Putamen (tissue), 1 donor: ENCODE measurements at places on chromosomes 7 and 10.

- no peak for DNase-seq
Observed at GRCh38 chr10:90205340-90205739, 503.9 kb downstream of the KIF20B start.

GRCh38 chr7:93015779-93016481, 101.8 kb downstream of the SAMD9 start:
- no peak for DNase-seq

DNA sequence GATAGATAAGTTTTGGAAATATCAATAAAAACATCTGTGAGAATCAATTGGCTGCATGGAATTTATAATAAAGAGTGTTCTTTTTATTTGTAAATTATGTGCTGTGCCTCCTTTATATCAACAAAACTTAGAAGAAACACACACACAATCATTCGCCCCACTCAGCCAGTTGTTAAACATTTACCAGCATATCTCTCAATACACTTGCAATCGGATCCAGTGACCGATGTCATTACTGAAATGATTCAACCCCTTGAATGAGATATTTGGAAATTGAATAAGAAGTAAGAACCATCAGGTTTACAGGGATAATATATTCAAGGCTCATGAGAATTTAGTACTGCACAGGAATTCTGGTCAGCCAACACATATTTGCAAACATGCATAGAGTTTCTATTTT, 35.6 kb downstream of the TAF3 start:
- no peak for DNase-seq

DNA sequence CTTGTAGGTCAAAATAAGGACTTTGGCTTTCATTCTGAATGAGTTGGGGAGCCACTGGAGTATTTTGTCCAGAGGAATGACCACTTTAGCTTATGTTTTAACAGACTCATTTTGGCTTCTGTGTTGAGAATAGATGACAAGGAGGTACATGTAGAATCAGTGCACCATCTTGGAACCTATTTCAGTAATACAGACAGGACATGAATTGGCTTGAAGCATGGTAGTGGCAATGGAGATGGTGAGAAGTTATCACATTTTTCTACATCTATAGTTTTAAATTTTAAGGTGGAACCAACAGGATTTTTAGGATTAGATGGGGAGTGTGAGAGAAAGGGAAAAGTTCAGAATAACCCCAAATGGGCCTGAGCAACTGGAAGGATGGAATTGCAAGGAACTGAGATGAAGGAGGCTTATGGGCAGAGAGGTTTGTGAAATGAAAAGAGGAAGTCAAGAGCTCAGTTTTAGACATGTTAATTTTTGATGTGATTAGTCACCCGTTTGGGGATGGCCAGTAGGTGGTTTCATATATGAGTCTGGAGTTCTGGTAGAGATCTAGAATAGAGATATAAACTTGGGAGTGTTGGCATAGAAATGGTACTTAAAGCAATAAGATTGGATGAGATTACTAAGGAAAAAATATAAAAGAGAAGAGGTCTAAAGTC, 89.2 kb upstream of the JAZF1 start:
- no peak for DNase-seq

GRCh38 chr7:87833130-87833529, 43.0 kb downstream of the SLC25A40 start:
- DNase-seq: no peak

GRCh38 chr10:129035052-129035827, 431.8 kb upstream of the MGMT start:
- DNase-seq: no peak

DNA sequence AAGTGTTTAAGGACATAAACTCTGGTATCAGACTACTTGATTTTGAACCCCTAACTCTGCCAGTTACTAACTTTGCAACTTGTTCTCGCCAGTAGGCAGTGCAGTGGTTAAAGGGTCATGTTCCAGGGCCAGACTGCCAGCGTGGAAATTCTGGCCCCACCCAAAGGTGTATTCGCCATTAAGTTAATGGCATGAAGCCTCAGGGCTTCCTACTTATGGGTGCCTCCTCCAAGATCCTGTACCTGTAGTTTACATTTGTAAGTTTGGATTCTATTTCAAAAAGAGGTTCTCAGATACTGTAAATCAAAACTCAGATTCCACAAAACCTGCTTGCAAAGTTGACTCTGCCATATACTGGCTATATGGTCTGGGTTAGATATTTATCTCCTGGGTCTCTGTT, 2.8 kb upstream of the PIP start:
- DNase-seq: no peak

GRCh38 chr7:111911166-111911961, 294.8 kb downstream of the DOCK4 start:
- DNase-seq: no peak

GRCh38 chr7:10075866-10076265, 897.8 kb upstream of the PHF14 start:
- peak; percentile 43 for DNase-seq

- DNase-seq: no peak
Observed at GRCh38 chr10:90860790-90861189, 3.0 kb upstream of the HTR7 start.

GRCh38 chr7:135386181-135386580, 123.7 kb downstream of the CNOT4 start:
- DNase-seq: no peak

DNA sequence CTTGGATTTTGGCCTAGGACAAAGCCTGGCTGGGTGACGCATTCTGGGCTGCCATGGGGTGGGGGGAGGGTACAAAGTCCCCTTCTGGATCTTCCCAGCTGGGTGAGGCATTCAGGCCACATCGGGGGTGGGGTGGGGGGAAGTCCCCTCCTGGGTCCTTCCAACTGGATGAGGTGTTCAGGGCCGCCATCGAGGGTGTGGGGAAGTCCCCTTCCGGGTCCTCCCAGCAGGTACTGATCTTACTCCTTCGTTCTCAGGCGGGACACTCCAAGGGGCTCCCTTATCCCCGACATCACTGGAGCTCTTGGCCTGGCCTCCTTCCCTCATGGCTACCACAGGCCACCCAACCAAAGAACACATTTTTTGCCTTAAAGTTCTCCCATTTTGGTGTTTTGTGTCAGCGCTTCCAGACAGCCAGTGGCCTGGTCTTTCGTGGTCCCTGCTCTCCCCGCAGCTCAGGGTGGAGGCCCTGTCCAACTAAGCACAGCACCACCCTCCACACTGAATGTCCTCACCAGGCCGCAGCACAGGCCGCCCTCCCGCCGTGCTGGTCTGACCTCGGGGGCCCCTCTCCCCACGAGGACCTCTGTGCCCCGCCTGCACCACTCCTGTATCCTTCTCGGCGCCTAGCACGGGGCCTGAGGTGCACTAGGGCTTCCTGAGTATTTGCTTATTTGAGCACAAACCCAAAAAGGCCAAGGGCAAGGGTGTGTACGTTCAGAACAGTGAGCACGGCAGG, 38.5 kb downstream of the EN2 start:
- no peak for DNase-seq

DNA sequence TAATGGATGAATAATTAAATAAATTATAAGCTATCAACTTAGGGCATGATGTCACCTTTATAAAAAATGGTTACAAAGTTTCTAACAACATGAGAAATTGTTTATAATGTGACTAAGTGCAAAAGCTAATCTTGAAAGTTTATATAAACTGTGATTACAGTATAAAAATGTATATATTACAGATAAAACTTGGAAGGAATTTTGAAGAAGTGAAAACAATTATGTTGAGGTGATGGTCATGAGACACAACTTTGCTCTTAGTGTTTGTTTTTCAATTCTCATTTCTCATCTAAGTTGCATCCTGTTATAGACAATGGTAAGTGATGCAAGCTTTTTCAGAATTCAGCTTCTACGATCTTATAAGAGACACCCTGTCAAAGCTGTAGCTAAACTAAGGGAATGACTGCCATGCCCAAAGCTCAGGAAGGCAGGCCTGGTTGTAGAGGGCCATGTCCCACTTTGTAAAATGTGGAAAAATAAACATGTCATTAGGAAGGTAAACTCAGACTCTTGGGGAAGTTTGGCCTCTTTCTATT, 23.9 kb downstream of the MACC1 start:
- DNase-seq: no peak

DNA sequence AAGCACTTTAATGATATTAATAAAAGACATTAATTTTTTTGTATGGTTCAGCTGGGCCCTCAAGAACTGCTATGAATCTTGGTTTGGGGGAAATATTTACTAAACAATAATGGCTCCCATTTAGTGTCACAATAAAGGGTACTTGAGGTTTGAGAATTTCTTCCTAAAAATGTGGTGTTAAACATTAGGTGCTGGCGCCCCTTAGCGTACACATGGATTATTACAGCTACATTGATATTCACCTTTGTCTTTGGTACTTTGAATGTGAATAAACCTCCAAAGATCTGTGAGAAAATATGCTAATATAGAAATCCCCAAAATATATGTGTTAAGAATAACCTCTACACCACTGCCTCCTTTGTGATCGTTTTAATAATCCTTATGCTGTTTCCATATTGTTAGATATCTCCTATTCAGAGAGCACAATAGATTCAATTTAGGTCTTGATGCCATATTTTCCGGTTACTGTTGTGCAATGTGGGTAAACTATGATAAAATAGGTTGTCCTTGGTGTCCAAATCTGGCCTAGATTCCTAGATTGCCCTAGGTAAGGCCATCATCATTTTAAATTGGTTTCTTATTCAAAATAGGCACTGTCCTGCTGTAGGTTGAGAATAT, 161.8 kb upstream of the CACNA2D1 start:
- peak; percentile 36 for DNase-seq

DNA sequence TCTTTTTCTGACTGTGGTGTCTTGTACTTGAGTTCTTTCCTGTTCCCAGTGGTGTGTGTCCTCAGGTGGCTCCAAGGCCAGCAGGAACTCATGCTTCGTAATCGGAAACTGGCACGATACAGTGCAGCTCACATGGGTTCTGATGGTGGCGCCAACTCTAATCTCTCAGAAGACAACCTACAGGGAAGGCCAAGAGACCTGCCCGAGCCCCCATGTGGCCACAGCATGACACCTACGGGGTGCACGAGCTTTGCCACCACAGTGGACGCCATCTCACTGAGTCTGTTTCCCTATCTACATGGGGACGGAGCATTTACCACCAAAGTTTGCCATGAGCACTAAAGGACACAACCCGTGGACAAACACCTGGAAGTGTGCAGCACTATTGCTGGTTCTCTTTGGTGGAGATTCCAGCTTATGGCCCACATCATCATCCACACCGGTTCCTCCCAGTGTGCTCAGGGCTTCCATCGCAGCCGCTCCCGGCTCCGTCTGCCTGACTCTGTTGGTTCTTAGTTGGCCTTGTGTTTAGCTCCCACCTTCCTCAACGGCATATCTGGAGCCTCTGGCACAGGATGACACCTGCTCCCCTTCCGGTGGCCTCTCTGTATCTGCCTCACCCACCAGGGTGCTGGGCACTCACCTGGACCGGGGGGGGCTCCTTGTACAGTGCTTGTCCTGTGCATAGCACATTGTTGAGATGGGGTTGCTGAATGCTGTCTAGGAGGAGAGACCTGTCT, 586.6 kb upstream of the MKI67 start:
- DNase-seq: no peak

DNA sequence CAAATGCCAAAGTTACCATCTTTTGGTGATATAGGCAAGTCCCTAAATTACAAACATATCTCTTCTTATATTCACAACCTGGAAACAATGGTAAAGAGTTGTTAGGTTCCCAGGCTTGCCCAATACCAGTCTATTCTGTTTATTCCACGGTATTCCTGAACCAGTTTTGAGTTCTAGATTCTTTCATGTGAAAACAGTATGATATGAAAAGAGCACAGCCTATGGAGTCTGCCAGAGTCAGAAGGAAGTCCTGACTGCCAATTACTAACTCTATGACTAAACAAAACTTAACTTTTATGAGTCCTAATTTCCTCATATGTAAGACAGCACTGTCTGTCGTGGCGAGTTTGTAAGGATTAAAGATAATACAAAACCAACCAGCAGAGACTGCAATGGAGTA, 5.6 kb downstream of the ABI1 start:
- DNase-seq: no peak

GRCh38 chr10:28986117-28986792, 302.6 kb upstream of the LYZL1 start:
- DNase-seq: no peak

GRCh38 chr7:124457841-124458240, 307.8 kb downstream of the GPR37 start:
- no peak for DNase-seq

GRCh38 chr7:116665332-116665996, 6.5 kb upstream of the MET start:
- no peak for DNase-seq

GRCh38 chr10:33818343-33818742, 483.9 kb upstream of the NRP1 start:
- no peak for DNase-seq

- no peak for DNase-seq
Observed at GRCh38 chr10:14060320-14061070, 270.2 kb downstream of the FRMD4A start.

GRCh38 chr7:90312745-90313144, 8.4 kb downstream of the FAM237B start:
- DNase-seq: no peak

GRCh38 chr10:29914986-29915785, 144.2 kb downstream of the JCAD start:
- no peak for DNase-seq

- DNase-seq: no peak
Observed at GRCh38 chr7:53318566-53318965, 283.1 kb downstream of the POM121L12 start.

- no peak for DNase-seq
Observed at GRCh38 chr10:3486346-3487065, 298.5 kb downstream of the KLF6 start.

- DNase-seq: no peak
Observed at GRCh38 chr10:97843281-97843671, 6.4 kb upstream of the GOLGA7B start.

DNA sequence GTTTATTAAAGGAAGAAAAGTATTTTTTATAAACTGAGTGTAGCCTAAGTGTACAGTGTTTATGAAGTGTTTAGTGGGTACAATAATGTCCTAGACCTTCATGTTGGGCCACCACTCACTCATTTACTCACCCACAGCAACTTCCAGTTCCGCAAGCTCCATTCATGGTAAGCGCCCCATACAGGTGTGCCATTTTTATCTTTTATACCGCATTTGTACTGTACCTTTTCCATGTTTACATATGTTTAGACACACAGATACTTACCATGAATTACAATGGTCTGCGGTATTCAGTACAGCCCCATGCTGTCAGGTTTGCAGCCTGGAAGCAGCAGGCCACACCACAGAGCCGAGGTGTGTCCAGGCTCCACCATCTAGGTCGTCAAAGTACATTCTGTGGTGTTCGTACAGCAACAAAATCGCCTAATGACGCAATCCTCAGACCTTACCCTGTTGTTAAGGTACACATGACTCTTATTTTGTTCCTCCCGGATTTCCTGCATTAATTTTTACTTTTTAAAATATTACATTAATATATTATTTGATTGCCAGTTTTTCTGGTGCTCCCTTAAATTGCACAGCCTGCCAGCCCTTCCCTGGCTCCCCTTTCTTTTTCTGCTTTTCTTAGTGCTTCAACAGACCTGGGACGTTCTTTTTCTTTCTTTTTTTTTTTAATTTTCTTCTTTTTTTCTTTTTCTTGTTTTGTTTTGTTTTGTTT, 881 bp upstream of the SSBP1 start:
- DNase-seq: no peak

GRCh38 chr7:70703785-70704184, 428.2 kb upstream of the GALNT17 start:
- DNase-seq: no peak

GRCh38 chr7:101743241-101743994, 74.0 kb upstream of the CUX1 start:
- DNase-seq: peak; percentile 6
